ENCODE measurements at places on chromosomes 3 and 15. TPM values are rescaled to one million over a fixed set of nuclear protein-coding genes. Genes with fewer than 3 reads are reported as not detected.

DNA sequence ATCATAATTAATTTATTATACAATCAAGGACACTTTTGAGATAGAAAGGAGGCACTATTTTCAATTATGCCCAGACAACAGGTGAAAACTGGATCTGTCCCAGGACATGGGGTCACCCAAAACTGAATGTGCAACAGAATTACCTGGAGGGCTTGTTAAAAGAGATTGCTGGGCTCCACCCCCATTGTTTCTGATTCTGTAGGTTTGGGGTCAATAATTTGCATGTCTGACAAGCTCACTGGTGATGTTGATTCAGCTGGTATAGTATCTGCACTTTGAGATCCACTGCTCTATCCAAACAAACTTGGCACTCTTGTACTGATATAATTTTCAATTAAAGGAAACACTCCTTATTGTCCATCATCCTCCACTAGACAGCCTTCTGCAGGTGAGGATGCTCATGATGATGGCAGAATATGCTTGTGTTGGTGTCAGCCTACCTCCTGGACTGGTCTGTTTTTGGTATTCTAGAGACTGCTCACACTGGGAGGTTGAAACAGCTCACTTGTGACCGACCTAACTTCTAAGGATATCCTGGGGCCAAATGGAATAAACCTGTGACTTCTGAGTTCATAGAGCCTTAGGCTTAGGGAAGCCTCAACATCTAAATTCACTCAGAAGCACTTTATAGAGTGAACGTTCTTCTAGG, 2.2 kb downstream of the P2RY14 start:
- no peak for DNase-seq
- H3K27ac ChIP-seq: no peak overlapping the region
- no peaks in the 10 kb centered on the region for H3K27me3 ChIP-seq
- no peaks in the 10 kb centered on the region for H3K36me3 ChIP-seq

DNA sequence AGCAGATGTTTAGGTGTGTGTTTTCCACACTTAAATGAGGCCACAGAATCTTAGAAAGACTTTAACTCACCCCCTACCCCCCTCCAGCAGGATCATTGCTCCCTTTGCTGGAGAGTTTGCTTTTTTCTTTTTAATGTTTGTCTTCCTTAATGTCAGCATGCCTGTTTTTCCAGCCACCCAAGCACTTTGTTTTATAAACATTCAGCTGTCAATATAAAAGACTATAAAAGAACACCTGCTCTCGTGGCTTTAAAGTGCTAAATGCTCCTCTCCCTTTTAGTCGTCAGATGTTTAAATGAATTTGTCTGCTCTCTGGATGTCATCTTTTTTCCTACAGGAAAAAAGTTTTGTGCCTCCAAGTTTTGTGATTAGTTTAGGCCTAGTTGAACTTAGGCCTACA, 61.7 kb downstream of the SIDT1 start:
- no peak overlapping the region for H3K4me3 ChIP-seq
- H3K4me1 ChIP-seq: peaks cover 4% of the 10 kb centered on the region
- no peak overlapping the region for H3K27ac ChIP-seq
- H3K36me3 ChIP-seq: no peaks in the 10 kb centered on the region
- no peak for DNase-seq

DNA sequence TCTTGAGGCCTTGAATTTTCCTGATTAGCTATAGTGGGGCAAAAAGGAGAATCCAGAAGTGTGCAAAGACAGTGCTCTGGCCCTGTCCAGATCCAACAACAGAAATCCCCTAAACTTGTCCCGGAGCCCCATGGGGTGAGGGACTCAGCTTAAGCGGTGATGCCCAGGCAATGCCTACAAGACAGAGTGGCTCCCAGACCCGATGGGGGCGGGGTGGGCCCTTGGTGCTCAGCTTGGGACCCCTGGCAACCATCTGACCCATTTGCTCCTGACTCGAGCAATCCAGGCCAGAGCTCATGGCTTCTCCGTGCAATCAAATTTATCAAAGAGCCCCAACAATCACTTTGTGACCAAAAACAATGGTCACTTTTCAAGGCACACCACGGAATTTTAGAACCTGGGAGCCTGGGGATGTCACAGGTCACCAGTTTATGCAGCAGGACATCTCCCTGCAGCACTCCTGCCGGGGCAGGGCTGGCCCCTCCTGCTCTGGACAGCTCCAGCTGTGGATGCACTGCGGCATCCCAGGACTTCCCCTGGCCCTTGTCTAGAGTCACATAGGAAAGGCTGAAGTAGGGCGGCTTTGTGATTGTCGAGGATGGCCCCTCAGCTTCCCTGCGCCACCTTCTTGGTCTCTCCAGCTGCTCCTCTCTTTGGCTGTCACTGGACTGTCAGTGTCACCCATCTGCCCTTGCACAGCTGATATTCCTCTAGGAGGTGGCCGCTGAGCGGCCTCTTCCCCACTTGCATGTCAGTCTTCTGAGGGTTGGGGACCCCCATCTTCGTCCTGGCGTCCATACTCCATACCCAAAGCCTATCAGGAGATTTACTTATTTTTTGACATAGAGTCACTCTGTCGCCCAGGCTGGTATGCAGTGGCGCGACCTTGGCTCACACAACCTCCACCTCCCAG, 28.4 kb downstream of the RGMA start:
- H3K4me1 ChIP-seq: peaks cover 16% of the 10 kb centered on the region
- H3K27me3 ChIP-seq: no peaks in the 10 kb centered on the region
- DNase-seq: peak; percentile 65
- no peak overlapping the region for H3K27ac ChIP-seq
- no peak overlapping the region for H3K4me3 ChIP-seq
- H3K36me3 ChIP-seq: peaks cover 4% of the 10 kb centered on the region

DNA sequence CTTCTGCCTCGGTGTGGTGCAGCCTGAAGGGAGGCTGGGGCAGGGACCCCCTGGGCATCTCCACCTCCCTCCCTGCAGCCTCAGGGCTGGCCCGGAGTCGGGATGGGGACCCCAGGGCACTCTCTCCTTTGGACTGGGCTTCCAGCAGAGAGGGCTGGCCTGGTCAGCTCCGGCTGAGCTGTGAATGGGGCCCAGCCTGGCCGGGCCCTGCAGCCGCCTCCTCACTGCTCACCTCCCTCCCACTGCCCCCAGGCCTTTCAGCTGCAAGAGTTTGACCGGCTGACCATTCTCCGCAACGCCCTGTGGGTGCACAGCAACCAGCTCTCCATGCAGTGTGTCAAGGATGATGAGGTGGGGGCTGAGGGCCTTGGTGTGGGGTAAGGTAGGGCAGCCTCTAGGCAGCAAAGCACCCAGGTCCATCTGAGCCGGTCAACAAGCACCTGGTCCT, 36.0 kb downstream of the PSTPIP1 start:
- H3K4me1 ChIP-seq: peaks cover 10% of the 10 kb centered on the region
- H3K36me3 ChIP-seq: peaks cover 3% of the 10 kb centered on the region
- H3K4me3 ChIP-seq: no peak overlapping the region
- no peaks in the 10 kb centered on the region for H3K27me3 ChIP-seq
- peak; percentile 86 for DNase-seq

- no peaks in the 10 kb centered on the region for H3K36me3 ChIP-seq
- H3K4me3 ChIP-seq: peak overlapping the region; percentile 43
- H3K27ac ChIP-seq: peak overlapping the region; percentile 74
- no peaks in the 10 kb centered on the region for H3K27me3 ChIP-seq
- DNase-seq: no peak
Measured at GRCh38 chr15:81418891-81419290, 44.9 kb upstream of the TMC3 start.

- peaks cover 8% of the 10 kb centered on the region for H3K36me3 ChIP-seq
- peaks cover 28% of the 10 kb centered on the region for H3K4me1 ChIP-seq
- H3K27ac ChIP-seq: no peak overlapping the region
- no peaks in the 10 kb centered on the region for H3K27me3 ChIP-seq
- DNase-seq: no peak
Measured at GRCh38 chr3:105970283-105970682, 101.5 kb upstream of the CBLB start.

DNA sequence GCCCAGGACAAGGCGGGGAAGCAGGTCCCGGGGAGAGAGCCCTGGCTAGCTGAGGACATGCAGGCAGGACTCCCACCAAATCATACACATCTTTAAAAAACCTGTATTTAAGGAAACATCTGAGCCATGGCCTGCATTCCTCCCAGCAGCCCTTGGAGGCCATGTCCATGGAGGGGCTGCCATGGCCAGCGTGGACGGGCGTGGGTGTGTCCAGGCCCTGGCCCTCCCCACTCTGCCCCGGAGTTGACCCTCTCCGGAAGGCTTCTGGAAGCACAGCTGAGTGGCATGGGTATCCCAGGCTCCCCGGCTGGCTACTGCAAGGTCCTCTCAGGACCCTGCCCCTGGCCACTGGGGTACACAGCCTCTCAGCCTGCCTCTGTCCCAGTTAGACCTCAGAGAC, 149.8 kb downstream of the NSMCE3 start:
- peaks cover 15% of the 10 kb centered on the region for H3K4me1 ChIP-seq
- no peak for DNase-seq
- no peaks in the 10 kb centered on the region for H3K27me3 ChIP-seq
- no peaks in the 10 kb centered on the region for H3K36me3 ChIP-seq
- H3K27ac ChIP-seq: no peak overlapping the region
- H3K4me3 ChIP-seq: no peak overlapping the region

DNA sequence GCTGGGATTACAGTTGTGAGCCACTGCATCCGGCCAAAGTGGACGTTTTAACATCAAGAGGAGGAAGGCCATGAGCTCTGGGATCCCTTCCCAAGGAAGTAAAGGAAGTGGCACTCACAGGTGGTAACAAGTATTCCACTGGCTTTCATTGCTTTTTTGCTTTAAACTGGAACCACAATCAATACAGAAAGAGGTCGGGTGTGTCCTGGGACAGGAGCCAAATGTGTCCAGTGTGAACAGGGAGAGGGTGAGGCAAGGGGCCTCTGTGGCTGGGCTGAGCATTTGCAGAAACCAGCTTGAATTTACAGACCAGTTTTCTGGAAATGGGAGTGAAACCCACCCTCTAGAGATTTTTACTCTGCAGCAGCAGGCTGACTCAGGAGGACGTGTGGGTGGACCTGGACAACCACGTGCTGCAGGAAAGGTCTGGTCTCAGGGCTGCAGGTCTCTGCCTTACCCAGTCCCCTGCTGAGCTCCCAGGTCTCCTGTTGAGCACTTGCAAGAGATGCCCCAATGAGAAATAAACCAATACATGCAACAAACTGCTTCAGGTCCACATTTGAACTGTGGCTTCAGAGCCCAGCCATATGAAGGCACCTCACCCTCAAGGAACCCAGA, 42.8 kb upstream of the TMEM115 start:
- H3K36me3 ChIP-seq: no peaks in the 10 kb centered on the region
- H3K4me1 ChIP-seq: no peaks in the 10 kb centered on the region
- H3K4me3 ChIP-seq: no peak overlapping the region
- DNase-seq: no peak
- H3K27ac ChIP-seq: no peak overlapping the region
- H3K27me3 ChIP-seq: peaks cover 28% of the 10 kb centered on the region

DNA sequence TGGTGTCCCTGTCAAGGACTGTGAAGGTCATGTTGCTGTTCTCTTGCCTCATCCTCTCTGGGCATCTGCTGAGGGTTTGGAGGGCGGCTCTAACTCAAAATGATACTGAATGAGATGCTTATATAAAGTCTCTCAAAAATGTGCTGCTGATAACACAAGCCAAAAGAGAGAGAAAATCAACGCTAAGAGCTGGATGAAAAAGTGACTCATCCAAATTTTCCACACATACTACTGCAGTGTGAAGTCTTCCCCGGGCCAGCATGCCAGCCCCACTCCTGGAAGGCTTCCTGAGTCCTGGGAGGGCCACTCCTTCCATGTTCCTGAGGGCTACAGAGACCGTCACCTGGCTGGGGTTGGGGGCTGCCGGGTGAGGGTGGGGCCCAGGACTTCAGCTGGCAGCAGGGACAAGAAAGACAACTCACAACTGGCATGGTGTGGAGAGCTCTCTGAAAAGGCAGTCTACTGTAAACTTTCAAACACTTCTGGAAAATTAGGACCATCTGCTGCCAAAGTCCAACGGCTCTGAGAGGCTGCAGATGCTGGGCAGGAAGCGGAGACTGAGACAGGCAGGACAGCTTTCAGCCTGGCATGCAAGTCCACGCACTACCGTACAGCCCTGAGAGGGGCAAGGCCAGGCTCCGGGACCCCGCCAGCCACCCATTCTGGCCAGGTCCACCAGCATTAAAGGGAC, 200.3 kb downstream of the ADAMTS17 start:
- DNase-seq: no peak
- no peaks in the 10 kb centered on the region for H3K36me3 ChIP-seq
- no peak overlapping the region for H3K4me3 ChIP-seq
- H3K27me3 ChIP-seq: no peaks in the 10 kb centered on the region
- peaks cover 14% of the 10 kb centered on the region for H3K4me1 ChIP-seq
- peak overlapping the region; percentile 77 for H3K27ac ChIP-seq

The AQP9 gene
- total RNA-seq: not detected

The MNS1 gene
- total RNA-seq: 1.5 TPM

The GALNT15 gene
- 0.28 TPM for total RNA-seq

The OXTR gene
- 48.8 TPM for total RNA-seq

The RAD51 gene
- total RNA-seq: 6.9 TPM

The CNOT10 gene
- 58.0 TPM for total RNA-seq

The CEP152 gene
- total RNA-seq: 4.4 TPM

Measured in chondrocyte (in vitro differentiated cells).